ENCODE measurements at places on chromosomes 2 and 18.

- no peak for DNase-seq
Measured at GRCh38 chr2:121185111-121185510, 99.9 kb downstream of the TFCP2L1 start.

DNA sequence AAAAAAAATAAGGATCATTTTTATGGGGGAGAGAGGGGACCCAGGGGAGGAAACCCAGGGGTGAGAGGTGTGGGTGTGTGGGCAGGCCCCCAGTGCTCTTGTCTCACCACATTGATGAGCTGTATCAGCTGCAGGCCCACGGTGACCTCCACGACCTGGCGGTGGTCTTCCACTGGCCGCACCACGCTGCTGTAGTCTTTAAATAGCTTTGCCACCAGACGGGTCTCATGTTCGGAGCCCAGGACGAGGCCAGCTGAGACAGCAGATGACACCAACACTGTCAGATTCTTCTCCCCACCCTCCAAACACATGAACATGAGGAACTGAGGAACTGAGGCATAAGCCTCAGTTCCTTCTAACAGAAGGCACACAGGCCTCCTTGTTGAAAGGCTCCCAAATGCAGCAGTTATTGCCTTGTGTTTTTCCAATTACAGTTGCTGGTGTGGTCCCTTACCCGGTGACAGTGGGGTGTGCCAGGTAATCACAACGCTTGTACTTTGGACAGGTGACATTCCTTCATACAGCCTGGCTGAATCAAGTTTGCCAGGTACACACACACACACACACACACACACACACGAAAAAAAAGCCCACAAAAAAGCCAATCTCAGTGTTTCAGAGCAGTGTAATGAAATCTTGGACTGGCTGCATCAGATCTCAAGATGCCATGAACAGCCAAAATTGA, 4.7 kb downstream of the CHRNA1 start:
- DNase-seq: no peak

DNA sequence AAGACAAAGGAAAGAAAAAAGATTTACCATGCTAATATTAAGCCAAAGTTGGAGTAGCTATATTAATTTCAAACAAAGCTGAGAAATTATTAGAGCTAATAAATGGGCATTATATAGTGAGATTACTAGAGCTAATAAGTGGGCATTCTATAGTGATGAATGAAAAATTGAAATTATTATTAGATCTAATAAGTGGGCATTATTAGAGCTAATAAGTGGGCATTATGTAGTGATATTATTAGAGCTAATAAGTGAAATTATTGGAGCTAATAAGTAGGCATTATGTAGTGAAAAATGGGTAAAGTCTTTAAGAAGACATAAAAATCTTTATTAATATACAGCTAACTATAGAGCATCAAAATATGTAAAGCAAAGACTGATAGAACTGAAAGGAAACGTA, 745.7 kb downstream of the TRIB2 start:
- DNase-seq: no peak

GRCh38 chr2:39735648-39736047, 43.4 kb downstream of the THUMPD2 start:
- DNase-seq: no peak

GRCh38 chr2:98388081-98388480, 41.8 kb downstream of the CNGA3 start:
- DNase-seq: no peak

DNA sequence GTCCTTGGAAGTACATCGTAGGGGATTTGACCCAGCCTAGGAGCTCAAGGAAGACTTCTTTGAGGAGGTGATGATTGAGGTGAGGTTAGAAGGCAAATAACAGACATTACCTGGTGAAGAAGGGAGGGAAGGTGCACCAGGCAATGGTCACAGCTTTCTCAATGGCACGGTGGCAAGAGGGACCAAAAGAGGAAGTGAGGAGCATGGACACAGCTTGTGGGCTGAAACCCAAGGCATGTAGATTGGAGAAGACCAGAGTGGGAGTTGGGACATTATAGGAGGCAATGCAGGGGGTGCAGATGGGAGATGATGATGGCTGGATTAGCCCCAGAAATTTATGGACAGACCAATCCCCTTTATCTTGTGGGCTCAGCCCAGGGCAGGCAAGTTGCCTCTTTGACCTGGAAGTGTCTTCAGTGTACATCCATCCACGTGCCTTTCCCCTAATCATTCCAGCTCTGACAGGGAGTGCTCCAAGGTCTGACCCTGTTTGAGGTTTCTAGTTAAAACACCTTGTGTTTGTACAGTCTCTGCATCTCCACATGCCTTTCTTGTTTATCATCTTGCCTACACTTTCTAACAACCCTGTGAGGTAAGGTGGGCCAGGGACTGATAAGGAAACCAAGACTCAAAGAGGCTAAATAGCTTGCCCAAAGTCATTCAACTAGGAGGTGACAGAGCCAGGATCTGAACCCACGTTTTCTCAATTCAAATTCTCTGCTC, 59.1 kb downstream of the NRP2 start:
- DNase-seq: no peak

DNA sequence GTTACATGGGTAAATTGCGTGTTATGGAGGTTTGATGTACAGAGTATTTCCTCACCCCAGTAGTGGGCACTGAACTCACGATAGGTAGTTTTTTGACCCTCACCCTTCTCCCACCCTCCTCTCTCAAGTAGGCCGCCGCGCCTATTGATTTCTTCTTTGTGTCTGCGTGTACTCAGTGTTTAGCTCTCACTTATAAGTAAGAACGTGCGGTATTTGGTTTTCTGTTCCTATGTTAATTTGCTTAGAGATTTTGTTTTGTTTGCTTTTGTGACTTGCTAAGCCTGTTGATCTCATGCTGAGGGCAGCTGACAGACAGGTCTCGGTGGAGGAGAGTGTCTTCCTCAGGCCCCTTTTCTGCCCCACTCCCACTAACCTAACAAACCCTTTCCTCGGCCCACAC, 36.2 kb downstream of the ACOXL start:
- no peak for DNase-seq

DNA sequence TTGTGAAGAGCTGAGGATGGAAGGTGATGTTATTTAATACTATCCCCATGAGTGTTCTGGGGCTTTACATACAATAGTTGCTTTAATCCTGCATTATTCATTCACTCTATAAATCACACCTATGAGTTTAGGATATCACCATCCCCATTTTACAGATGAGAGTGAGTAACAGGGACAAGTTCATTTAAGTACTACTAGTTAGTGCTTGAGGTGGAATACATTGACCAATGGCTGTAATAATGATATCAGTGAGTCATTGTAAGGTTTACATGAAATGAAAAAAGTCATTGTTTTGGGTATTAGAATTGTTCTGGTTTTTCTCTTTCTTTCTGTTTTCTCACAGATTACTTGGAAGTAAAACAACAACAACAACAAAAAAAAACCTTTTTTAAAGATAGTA, 42.5 kb downstream of the TANC1 start:
- DNase-seq: no peak

DNA sequence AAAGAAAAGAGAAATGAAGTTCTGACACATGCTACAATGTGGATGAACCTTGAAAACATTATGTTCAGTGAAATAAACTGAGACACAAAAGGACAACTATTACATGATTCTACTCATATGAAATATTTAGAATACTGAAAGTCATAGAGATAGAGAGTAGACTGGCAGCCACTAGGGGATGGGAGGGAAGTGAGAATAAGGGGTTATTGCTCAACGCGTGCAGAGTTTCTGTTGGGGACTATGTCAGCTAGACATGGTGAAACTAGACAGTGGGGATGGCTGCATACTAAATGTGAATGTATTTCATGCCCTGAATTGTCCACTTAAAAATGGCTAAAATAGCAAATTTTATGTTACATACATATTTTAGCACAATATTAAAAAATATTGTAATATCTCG, 108.7 kb upstream of the ATL2 start:
- peak; percentile 19 for DNase-seq

DNA sequence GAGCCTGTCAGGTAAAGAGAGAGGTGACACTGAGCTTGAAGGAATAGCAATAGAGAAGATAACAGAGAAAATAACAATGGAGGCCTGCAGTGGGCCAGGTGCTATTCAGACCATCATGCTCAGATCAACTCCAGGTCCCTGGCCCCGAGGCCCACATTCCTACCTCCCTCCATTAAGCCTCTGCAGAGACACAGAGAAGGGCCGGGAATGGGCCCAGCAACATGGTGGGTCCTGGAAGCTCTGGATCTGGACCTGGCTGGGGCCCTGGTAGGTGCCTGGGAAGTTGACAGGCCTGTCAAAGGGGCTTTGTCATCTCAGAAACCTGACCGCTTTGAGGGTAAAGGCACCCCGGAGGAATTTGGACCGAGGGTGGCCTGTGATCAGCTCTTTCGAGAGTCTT, 159.7 kb upstream of the GLI2 start:
- DNase-seq: no peak

- DNase-seq: no peak
Measured at GRCh38 chr2:56674084-56674483, 490.3 kb downstream of the CCDC85A start.

Data from SIG-M5 (cell line).